Mucosa of gallbladder (tissue), 1 donor: ENCODE measurements at places on chromosomes 5 and 9. TPM values are rescaled to one million over a fixed set of nuclear protein-coding genes. Genes with fewer than 3 reads are reported as not detected.
A peak's percentile ranks its signal among the peaks of the same experiment; 100 is the strongest.

- peak; percentile 89 for DNase-seq
Observed at GRCh38 chr5:168288349-168289245, 2.8 kb upstream of the WWC1 start.

DNA sequence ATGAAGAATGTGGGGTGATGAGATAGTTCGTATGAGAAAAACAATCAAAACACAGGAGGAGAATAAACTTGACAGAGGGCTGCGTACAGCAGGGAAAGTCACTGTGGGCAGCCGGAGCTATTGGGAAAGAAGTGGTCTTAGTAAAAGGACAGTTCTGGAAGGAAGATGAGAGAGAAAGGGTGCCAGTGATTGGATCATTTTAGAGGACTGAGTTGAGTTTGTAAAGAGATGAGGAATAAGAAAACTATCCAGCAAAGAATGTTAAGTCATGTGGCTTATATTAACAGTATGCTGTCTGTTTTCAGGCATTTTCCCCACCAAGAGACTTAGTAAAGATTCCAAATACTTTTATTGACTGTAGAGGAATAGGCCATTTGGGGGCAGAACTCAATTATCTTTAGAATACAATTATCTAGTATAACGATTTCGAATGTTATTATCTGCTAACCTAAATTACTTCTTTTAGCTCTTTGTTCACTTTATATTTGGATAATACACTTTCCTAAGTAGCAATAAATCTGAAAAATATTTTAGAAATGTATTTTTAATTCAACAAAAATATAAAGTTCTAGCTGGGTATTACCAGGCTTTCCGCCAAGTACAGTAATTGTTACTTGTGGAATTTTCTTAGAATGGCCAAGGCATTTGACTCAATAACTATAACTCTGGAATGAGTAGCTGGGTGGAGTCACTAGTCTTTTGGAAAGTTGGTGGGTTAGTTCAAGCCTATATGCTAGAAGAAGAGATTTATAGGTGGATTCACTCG lies 15.5 kb upstream of the LOX start:
- no peak for DNase-seq

DNA sequence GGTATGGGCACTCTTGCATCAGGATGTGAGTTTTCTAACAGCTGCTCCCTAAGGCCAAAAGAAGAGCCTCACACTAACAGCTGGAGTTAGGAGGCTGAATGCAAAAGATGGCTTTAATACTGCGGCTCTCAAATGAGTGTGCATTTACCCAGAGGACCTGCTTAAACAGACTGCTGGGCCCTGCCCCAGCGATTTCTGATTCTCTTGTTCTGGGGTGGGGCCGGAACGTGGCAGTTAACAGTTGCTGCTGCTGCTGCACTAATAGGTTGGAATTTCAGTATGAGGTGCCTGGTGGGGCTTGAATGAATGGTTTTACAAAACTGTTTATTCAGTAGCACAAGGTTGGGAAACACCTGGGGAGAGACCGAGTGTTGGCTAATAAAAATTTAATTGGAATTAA lies 26.1 kb downstream of the HMGCR start:
- DNase-seq: no peak

GRCh38 chr9:3348169-3348568 lies 177.6 kb downstream of the RFX3 start:
- DNase-seq: no peak

- DNase-seq: no peak
Observed at GRCh38 chr5:11037080-11037479, 276.0 kb upstream of the DAP start.

DNA sequence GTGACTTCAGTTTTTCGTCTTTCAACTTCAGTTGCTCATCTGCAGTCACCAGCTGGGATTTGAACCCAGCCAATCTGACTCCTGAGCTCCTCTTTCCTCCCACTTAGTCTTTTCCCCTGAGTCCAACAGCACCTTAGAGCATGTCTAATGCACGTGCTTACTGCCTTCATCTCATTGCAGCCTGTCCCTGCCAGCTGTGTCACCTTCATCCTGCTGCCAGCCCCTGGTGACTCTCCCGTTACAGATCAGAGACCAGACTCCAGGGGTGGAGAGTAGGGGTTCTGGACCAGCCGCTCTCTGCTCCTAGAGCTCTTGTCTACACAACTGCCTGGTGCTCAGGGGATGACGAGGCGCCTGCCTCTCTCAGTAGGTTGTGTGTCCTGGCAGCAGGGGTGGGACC lies 132.9 kb upstream of the LMX1B start:
- DNase-seq: no peak

DNA sequence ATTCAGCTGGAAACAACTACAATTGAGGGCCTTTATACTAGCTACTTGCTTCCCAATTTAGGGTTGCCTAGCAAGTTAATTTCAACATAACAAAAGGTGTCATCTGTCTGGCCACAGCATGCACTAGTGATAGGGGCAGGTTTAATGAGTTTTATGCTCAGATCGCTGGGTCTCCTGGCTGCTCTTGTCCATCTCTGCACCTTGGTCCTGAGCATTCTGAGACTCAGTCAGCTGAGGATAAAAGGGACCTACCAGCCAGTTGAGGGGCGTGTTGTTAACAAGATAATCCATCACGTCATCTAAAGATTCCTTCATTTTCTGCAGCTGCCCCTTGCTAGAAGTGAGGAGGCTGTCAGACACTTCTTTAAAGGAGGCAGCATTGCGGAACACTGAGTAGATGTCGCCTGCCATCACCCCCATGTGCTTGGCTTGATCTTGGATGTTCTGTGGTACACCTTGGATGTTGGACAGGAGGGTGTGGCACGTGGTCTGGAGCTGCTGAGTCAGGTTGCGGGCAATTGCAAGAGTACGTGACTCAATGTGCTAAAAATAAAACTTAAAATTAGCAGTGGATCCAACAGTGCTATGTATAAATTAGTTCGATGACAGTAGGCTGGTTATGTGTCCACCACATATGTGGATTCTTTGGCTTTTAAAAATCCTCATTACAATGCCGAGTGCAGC lies 11.0 kb downstream of the PLIN2 start:
- no peak for DNase-seq

GRCh38 chr9:131457746-131458145 lies 45.0 kb upstream of the POMT1 start:
- no peak for DNase-seq

GRCh38 chr9:126043681-126044080 lies 282.9 kb upstream of the MVB12B start:
- DNase-seq: no peak

DNA sequence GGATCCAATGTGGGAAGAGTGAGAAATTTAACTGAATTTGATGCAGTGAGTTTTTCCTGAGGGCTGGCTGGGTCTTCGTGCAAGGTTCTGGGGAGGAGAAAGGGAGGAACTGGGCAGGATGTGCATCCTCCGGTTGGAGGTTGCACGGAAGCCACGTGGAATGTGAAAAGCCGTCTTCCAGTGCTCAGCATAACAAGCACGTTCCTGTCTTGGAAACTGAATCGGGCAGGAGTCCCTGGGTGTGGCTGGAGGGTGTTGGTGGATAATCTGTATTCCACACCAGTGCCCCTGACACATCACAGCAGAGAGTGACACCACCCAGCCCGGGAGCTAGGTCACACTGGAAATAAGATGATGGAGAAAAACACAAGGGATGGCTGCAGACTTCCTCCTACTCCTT lies 154.3 kb downstream of the C5orf15 start:
- DNase-seq: no peak

DNA sequence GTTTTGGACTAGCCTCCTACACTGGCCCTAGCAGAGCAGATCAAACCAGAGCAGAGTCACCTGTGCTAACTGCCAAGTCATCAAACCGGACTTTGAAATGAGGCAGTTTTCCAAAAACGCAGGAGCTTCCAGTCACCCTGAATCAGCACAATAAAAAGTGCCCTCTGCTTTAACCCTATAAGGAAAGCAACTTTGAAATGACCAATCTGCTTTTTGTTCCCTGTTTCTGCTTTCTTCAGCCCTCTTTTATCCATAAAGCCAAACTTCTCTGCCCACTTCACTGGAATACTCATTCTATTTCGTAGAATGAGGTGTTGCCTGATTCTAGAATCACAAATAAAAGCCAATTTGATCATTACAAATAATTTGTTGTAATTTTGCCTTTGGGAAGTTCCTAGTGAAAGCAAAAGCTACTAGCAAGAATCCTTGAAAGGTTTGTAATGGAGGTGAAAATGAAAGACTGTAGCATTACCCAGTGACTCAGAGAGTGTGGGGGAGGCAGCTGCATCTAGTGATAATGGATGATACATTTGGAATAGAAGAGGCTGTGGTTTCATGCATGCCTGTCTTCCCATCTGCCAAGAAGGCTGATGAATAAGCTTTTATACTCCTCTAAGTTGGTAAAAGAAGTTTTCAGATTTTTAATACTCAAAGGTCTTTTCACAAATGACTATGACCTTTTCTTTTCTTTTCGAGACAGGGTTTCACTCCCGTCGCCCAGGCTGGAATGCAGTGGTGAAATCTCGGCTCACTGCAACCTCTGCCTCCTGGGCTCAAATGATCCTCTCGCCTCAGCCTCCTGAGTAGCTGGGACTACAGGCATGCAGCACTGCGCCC lies 14.9 kb downstream of the SPAAR start:
- DNase-seq: peak; percentile 62

GRCh38 chr9:113299800-113300292 lies 3.3 kb downstream of the RNF183 start:
- peak; percentile 67 for DNase-seq

The GPRIN1 gene
- 1.1 TPM for total RNA-seq

The TMEFF1 gene
- 0.63 TPM for total RNA-seq

The MPDZ gene
- total RNA-seq: 28.8 TPM

The ANGPTL2 gene
- total RNA-seq: 55.2 TPM

The PCDHB4 gene
- 5.2 TPM for total RNA-seq

The SPAG8 gene
- 4.6 TPM for total RNA-seq

The SLC25A48 gene
- 0.43 TPM for total RNA-seq

The DMRT2 gene
- total RNA-seq: not detected

The PAEP gene
- total RNA-seq: not detected

The PCDHB2 gene
- total RNA-seq: 3.6 TPM

The NUTM2F gene
- not detected for total RNA-seq

The PCDHA7 gene
- 0.89 TPM for total RNA-seq

The IFNB1 gene
- not detected for total RNA-seq

The PCDHA9 gene
- 0.29 TPM for total RNA-seq

The C5orf58 gene
- 0.52 TPM for total RNA-seq
